ENCODE measurements at places on chromosomes 7 and 10.

- DNase-seq: no peak
Measured at GRCh38 chr7:151665368-151665767, 145.7 kb upstream of the RHEB start.

DNA sequence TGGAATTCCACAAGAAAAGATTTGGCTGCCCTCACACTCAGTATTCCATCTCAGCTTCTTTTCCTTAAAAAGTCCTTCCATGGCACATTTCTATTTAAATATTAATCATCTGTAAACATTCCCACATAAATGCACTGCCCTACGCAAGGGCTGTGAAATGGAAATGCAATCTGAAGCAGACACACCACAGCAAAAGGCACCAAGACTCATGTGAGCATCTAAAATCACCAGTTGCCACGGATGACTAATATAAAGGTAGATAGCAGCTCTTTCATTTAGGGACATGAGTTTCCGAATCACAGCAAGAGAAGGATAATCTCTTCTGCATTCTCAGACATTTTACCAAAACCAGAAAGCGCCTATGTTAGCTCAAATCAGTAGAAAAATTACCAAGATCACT, 31.6 kb downstream of the COA1 start:
- no peak for DNase-seq

GRCh38 chr10:119326167-119326566, 118.8 kb downstream of the GRK5 start:
- DNase-seq: no peak

GRCh38 chr7:139651914-139652313, 125.9 kb downstream of the HIPK2 start:
- DNase-seq: no peak

DNA sequence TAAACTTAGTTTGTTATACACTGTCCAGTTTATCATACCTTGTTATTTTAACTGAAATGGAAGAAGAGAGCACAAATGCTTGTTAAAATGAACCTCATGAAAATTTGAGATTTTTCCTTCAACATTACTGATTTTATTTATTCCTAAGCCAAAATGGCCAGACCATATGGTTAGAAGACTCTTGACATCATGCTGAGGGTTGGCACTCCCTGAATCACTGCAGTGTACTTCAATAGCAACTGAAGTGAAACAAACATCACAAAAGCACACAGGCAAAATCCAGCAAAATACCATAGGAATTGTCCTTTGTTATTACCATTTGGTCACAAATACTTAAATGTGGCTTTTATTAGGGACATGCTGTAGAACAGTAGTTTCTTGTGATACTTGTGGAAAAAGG, 347.8 kb downstream of the NXPH1 start:
- DNase-seq: no peak

GRCh38 chr7:12757443-12757842, 70.0 kb downstream of the ARL4A start:
- DNase-seq: no peak

- no peak for DNase-seq
Measured at GRCh38 chr10:12322583-12323131, 26.7 kb upstream of the CAMK1D start.

DNA sequence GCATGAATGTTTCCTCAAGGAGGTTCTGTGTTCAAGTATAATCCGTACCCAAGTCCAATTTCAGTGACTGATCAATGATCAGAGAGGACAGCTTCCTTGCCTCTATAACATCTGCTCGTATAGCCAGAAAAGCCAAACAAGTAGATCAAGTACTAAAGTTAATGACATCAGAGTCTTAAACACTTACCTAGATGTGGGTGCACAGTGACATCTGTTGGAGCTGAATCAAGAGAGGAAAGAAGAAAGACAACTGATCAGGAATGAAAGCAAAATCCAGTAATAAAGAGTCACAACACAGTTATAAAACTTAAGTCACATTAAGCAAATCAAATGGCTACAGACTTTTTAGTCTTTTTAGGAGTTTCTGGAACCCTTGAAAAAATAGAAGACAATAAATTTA, 236.5 kb downstream of the RELN start:
- no peak for DNase-seq

GRCh38 chr10:108789336-108789735, 1134.0 kb downstream of the XPNPEP1 start:
- DNase-seq: no peak

GRCh38 chr10:23516530-23516929, 77.7 kb downstream of the OTUD1 start:
- DNase-seq: no peak

DNA sequence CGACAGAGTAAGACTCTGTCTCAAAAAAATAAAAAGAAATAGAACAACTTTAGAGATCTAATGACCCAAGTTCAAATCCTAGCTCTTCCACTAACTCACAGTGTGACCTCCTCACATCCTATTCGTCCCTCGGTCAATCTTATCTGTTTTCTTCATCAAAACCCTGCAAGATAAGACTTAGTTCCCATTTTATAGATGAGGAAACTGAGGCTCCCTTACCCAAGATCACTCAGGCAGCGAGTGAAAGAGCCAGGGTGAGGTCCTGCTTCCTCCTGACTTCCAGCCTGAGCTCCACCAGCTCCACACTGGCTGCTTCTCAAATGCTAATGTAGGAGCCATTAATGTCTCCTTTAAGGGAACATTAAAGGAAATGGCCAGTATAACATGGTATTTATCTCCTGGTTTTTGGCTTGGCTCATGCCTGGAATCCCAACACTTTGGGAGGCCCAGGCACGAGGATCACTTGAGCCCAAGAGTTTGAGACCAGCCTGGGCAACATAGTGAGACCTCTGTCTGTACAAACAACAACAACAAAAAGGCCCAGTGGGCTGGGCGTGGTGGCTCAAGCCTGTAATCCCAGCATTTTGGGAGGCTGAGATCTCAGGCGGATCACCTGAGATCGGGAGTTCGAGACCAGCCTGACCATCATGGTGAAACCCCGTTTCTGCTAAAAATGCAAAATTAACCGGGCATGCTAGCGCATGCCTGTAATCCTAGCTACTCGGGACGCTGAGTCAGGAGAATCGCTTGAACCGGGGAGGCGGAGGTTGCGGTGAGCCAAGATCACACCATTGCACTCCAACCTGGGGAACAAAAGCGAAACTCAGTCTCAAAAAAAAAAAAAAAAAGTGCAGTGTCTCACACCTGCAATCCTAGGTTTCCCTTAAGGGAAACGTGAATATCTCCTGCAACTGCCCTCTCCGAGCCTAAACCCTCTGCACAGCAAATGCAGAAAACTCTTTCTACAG, 3.4 kb upstream of the RHBDD2 start:
- no peak for DNase-seq

DNA sequence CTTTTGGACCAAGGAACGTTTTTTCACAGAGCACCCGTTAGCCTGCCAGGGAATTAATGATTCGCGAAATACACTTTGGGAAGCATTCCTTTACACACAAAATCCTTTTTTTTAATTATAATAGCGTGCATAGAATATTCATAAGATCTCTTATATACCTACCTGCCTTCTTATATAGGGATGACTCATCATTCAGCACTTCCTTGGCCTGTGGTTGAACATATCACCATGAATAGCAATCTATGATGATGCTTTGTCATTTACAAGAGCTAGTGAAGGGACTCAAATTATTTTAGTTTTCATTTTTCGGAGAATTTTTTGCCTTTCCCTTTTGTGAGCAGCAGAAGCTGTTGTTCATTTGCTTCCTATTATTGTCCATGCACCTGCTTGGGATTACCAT, 97.0 kb downstream of the CDH23 start:
- no peak for DNase-seq

All from activated CD4-positive, alpha-beta T cell treated with anti-CD3 and anti-CD28 coated beads for 1 hour (primary cell).